ENCODE measurements at places on chromosomes 6 and 20.

DNA sequence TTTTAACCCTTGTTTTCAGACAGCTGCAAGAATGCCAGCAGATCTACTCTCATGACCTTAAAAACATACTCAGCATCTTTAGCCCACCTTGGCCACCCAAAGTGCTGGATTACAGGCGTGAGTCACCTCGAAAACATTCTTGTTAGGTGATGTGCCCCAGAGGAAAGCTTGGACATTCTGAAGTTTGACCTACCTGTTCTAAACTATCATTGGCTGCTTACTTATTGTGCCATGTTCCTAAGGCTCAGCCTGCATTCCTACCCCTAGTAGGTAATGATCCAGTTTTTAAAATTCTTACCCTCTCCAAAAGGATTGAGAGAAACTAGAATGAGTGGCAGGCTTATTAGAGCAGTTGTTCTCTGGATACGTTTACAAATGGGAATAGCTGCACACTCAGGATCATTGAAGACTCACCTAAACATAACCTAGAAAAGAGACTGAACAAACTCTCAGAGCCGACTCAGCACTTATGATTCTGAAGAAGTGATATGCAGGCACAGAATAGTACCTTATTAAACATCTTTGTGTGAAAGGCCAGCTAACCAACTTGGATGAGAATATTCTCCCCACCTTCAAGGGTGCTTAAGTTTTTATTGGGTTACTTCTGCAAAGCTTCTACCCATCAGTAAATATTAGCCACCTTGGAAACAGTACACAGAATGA, 362.1 kb downstream of the NRN1 start:
- DNase-seq, result no peak

- DNase-seq, result no peak
Measured at GRCh38 chr20:37881601-37882343, 21.2 kb upstream of the VSTM2L start.

DNA sequence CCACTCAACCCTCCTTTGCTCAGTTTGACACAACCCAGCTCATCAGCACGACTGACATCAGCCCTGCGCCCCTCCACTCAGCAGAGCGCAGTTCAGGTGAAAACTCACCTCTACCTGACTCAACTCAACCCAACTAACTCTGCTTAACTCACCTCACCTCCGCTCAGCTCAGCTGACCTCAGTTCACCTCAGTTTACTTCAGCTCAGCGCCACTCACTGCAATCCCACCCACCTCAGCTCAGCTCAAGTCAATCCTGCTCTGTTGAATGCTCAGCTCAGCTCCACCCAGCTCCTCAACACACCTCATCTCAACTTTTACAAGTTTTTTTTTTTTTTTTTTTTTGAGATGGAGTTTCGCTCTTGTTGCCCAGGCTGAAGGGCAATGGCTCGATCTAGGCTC, 39.6 kb downstream of the CEBPB start:
- no peak for DNase-seq

- no peak for DNase-seq
Measured at GRCh38 chr6:105170059-105170458, 9.8 kb downstream of the POPDC3 start.

DNA sequence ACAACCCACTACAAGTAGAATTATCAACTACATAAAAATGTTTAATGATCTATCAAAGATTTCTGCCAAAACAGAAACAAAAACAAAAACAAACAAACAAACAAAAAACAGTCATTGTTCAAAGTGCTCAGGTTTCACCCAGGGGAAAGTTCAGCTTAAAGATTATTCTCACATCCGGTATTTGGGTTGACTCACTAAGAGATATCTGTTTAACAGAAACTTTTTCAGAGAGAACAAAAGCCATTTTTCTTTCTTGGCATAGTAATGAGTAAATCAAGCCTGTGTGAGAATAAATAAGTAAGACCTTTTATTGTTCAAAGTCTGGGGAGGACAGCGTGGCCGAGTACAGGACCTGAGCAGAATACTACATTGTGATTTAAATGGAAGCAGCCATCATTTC, 143.6 kb downstream of the RCAN2 start:
- DNase-seq, result no peak

DNA sequence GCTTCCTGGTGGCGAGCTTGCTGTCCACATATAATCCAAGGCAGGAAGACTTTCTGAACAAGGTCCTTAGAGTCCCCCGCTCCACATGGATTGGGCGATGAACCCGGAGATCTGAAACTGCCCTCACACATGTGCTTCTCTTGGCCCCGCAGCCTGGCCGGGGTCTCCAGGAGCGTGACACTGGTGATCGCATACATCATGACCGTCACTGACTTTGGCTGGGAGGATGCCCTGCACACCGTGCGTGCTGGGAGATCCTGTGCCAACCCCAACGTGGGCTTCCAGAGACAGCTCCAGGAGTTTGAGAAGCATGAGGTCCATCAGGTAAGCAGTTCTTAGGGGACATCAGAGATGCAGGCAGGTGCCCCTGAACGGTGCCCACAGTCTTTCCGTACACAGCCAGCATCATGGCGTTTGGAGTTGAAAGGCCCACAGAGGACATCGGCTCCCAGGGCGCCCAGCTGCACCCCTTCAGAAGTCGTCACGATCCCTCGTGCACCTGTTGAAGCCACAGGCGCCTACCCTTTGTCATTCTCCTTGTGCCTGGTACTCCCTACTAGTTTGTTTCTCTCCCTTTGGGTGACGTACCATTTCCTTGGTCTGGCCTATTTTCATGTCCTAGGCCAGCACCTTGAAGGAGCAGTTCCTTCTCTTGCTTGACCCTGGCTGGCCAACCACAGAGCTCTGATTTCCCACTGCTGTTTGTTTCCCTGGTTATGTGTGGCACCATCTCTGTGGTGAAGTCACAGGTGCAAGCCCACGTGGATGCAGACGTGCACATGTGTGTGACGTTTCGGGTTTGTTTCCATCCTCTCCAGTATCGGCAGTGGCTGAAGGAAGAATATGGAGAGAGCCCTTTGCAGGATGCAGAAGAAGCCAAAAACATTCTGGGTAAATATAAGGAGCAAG, 43.3 kb upstream of the IRF4 start:
- DNase-seq, result no peak

- DNase-seq, result no peak
Measured at GRCh38 chr20:7389216-7389615, 551.0 kb downstream of the HAO1 start.

DNA sequence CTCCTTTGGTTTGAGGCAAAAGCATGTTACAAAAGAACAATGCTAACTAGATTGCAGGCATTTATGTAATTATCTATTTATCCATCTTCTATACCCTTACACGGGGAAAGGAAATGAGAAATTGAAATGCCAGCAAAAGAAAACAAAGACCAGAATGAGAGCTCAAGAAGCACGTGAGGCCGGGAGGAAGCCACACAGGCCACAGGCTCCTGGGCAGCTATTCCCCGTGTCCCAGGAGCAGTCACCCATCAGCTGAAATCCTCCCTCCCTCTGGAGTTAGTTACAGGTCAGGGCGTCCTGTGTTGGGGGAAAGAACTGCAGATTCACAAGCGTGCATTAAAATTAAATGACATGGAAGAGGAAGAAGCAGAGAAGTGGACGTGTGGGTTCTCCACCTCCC, 64.7 kb upstream of the RPS6KA2 start:
- DNase-seq, result no peak

- no peak for DNase-seq
Measured at GRCh38 chr20:58880994-58881752, 28.7 kb downstream of the GNAS start.

GRCh38 chr6:15444881-15445280, 199.0 kb downstream of the JARID2 start:
- DNase-seq, result no peak

DNA sequence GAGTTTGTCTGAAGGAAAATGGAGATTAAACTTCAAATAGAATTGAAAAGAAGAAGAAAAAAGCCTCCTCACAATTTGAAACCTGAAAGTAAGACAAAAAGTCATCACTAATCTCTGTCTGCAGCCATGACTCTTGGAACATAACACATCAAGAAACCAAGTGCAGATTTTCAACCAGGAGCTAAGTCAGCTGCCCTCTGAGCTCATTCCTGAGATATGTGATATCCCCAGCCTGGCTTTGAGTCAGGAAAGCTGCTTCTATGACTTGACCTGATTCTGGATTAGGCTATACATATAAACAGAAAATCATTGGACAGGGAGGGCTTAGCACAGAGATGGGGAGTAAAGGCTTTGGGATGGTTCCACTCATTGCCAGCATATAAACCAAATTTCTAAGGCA, 891.4 kb downstream of the TFAP2A start:
- no peak for DNase-seq

- no peak for DNase-seq
Measured at GRCh38 chr6:22102671-22103070, 194.2 kb downstream of the PRL start.

DNA sequence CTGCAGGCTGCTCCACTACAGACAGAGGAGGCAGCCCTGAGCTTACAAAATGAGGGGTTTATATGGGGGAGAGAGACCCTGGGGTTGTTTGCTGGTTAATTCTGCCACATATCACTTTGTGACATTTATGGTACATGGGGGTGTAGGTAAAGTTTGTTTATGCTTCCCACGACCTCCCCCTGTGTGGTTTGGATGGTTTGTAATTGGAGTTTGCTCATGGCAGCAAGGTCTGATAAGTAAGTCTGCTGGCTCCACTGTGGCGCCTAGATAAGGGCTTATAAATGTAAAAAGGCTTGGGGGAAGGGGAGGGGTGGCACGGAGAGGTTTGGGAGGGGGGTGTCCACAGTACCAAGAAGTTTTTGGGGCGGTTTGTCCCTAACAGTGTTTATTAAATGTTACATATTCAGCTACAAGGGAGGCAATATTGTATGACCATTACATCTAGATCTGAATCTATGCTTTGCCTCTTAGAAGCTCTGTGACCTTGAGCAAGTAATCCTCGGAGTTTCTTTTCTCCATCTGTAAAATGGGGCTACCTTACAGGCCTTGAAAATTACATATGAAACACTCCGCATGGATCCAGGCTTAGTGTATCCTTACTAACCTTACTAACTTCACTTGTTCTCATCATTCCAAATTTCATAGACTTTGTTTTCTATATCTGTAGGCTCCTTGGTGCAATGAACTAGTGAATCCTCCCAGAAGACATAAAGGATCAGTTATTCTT, 204.8 kb upstream of the NOX3 start:
- no peak for DNase-seq

GRCh38 chr6:32845384-32845884, 1.6 kb upstream of the PSMB8 start:
- no peak for DNase-seq

GRCh38 chr6:11295969-11296368, 63.5 kb upstream of the NEDD9 start:
- DNase-seq, result no peak

DNA sequence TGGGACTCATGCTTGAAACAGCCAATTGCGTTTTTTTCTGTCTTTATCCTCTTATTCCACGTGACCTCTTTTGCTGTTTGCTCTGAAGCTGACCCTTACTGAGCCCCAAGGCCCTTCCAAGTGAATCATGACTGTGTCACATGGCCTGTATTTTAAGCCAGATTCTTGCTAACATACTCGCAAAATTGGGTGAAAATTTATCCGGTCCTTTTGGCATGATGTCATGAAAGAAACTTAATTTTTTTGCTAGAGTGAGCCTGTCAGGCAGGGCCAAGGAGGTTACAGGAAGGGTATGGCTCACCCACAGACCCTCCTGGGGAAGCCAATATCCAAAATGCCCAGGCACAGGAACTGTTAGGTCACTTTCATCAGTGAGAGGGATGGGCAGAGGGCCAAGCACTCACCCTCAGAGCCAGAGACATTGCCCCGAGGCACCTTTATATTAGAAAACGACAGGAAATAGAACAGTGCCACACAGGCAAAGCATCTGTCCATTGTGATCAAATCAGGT, 296.7 kb downstream of the CDH26 start:
- no peak for DNase-seq

GRCh38 chr20:44001667-44002596, 87.3 kb downstream of the TOX2 start:
- no peak for DNase-seq

- DNase-seq, result no peak
Measured at GRCh38 chr20:32472581-32473207, 112.4 kb downstream of the NOL4L start.

DNA sequence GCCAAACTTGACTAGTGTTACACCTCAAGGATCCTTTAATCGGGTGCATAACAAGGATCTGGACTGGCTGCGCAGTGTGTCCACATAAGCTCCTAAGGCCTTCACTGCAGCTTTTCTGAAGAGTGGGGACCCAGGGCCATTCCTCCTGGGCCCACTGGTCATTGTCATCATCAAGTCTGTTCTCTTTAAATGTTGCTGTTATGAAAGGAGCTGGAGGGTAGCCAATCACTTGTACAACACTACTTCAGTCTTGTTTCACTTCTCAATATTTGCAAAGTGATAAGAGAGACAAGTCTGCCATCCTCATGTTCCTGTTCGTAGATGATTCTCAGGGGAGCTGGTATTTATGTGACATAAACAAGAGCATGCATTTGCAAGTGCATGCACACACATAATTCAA, 149.8 kb downstream of the SYNDIG1 start:
- no peak for DNase-seq

- DNase-seq, result no peak
Measured at GRCh38 chr20:8205996-8206395, 73.9 kb downstream of the PLCB1 start.

- no peak for DNase-seq
Measured at GRCh38 chr6:87687296-87687695, 14.7 kb downstream of the AKIRIN2 start.

DNA sequence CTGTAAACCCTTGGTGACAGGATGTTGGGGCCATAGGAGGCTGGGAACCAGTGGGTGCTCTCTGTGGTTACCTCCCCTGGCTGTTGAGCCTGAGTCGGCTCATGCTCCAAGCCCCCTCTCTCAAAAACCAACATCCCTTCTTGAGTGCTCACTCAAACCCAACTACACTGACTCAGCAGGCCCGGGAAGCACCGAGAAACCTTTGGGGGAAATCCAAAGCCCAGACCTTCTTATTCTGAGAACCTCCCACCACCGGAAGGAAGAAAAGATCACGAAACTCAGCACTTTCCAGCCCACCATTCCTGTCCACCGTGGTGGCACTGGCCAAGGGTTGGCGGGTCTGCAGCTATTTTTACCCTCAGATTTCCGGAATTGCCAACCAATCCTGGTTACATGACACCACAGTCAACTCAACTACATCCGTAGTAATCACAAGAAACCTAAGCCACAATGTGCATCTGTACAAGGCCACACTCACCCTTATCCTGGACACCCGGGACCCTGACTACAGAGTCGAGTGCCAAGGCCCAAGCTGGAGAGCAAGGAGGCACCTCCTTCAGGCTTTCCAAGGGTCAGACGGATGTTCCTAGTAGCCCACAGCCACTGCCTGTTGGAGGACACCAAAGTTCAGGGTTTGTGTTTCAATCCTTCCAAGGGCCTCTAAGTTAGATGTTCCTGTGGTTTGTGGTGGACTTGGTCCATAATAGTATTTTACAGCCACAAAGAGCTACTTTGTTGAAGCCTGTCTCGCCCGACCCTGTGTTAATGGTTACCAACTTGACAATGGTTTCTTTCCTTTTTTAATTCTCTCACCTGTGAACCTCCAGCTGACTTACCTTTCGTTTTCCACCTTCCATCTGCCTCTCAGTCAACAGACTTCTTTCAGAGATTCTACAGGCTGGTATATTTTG, 317.0 kb downstream of the CDC5L start:
- no peak for DNase-seq

GRCh38 chr20:17505636-17506517, 25.3 kb downstream of the BFSP1 start:
- no peak for DNase-seq
